ENCODE measurements at places on chromosomes 6 and 20. TPM values are rescaled to one million over a fixed set of nuclear protein-coding genes. Genes with fewer than 3 reads are reported as not detected.

- DNase-seq: no peak
- no peaks in the 10 kb centered on the region for H3K36me3 ChIP-seq
- H3K4me1 ChIP-seq: no peaks in the 10 kb centered on the region
- no peak overlapping the region for H3K4me3 ChIP-seq
- no peaks in the 10 kb centered on the region for H3K27me3 ChIP-seq
Observed at GRCh38 chr6:118890997-118891790, 2.8 kb upstream of the ASF1A start.

DNA sequence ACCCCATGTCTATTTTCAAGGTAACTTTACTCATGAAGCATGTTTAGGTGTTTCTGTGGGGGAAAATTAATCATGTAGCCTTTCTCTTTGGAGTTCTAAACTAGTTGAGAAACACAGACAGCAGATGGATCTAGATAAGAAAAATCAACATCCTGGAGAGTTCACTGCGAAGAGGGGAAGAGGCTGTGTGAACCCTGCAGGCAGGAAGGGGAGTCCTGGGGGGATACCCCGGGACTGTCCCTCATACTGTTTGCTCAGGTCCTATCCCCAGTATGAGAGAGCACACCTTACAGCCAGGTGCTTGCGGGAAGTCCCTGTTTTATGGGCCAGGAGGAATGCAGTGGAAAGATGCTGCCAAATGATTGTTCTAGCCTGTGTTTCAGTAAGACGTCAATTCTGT lies 32.7 kb downstream of the CHMP4B start:
- no peak overlapping the region for H3K27ac ChIP-seq
- H3K4me3 ChIP-seq: no peak overlapping the region
- no peaks in the 10 kb centered on the region for H3K27me3 ChIP-seq

DNA sequence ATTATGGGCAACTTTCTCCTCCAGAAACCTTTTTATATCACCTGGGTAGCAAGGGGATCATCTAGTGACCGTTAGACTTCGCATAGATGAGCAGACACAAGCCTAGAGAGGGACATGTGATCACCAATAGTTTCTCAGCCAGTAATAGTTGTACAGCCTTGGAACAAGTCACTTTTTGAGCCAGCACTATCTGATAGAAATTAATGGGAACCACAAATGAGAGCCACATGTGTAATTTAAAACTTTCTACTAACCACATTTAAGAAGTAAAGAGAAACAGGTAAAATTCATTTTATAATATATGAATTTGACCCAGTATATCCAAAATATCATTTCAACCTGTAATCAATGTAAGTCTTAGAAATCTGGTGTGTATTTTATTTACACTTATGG lies 592 bp upstream of the CTNNBL1 start:
- H3K4me1 ChIP-seq: no peaks in the 10 kb centered on the region
- no peaks in the 10 kb centered on the region for H3K36me3 ChIP-seq
- H3K27me3 ChIP-seq: no peaks in the 10 kb centered on the region
- peak overlapping the region; percentile 91 for H3K4me3 ChIP-seq

DNA sequence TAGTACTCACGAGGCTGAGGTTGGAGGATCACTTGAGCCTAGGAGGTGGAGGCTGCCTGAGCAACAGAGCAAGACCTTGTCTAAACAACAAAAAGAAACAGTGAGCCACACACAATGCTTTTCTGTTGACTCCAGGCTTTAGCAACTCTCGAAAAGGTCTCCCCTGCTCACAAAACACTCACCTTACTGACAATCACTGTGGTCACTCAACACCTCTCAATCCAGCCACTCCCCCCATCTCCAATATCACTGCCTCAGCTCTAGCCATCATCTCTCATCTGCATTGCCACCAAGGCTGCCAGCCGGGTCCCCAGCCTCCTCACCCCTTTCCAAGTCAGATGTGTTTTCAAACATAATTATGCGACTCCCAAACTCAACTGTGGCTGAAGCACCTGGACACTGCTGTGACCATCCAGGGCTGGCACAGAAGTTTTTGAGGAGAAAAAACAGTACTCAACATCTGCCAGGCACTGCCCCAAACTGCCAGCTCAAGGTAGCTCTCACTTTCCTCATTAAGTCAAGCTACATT lies 218.0 kb upstream of the ARID1B start:
- H3K4me1 ChIP-seq: no peaks in the 10 kb centered on the region
- peak; percentile 82 for DNase-seq
- no peak overlapping the region for H3K4me3 ChIP-seq

GRCh38 chr6:158387578-158387977 lies 75.3 kb downstream of the TULP4 start:
- no peaks in the 10 kb centered on the region for H3K27me3 ChIP-seq
- DNase-seq: no peak
- H3K4me3 ChIP-seq: no peak overlapping the region
- H3K4me1 ChIP-seq: no peaks in the 10 kb centered on the region
- H3K36me3 ChIP-seq: no peaks in the 10 kb centered on the region

DNA sequence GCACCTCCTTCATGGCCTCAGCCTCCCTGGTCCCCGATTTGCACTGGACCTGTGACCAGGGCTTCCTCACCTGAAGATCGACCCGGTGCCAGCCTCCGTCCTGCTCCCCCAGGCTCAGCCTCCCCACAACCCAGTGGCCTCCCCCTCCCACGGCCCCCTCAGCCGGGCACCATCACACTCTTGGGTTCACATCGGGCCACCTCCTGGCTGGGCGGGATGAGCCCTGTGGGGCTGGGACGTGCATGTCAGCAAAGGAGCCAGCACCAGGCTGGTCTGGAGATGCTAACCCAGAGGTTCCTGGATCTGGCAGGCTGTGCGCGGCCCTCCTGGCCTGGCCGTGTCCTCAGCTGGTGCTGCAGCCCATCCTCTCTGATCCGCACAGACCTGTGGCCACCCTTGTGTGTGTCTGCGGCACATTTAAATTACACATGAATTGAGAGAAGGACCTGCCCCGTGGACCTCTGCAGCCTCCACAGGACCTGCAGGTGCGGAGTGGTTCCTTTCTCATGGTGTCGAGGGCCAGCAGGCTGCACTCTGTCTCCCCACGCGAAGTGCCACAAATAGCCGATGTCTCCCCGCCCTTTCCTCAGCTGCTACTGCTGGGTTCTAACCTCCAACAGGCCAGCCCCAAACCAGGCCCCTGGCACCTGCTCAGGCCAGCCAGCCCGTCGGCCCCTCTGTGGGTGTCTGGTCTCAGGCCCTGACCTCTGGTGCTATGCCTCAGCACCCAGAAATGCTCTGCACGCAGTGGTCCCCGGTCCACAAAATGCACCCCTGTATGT lies 237.5 kb downstream of the ERMARD start:
- H3K4me1 ChIP-seq: peaks cover 2% of the 10 kb centered on the region
- DNase-seq: no peak
- H3K36me3 ChIP-seq: no peaks in the 10 kb centered on the region
- H3K27ac ChIP-seq: no peak overlapping the region

- no peaks in the 10 kb centered on the region for H3K27me3 ChIP-seq
- DNase-seq: no peak
- peaks cover 7% of the 10 kb centered on the region for H3K4me1 ChIP-seq
- no peak overlapping the region for H3K4me3 ChIP-seq
- no peaks in the 10 kb centered on the region for H3K36me3 ChIP-seq
- H3K27ac ChIP-seq: no peak overlapping the region
Observed at GRCh38 chr6:168643401-168643800, 202.4 kb downstream of the SMOC2 start.

DNA sequence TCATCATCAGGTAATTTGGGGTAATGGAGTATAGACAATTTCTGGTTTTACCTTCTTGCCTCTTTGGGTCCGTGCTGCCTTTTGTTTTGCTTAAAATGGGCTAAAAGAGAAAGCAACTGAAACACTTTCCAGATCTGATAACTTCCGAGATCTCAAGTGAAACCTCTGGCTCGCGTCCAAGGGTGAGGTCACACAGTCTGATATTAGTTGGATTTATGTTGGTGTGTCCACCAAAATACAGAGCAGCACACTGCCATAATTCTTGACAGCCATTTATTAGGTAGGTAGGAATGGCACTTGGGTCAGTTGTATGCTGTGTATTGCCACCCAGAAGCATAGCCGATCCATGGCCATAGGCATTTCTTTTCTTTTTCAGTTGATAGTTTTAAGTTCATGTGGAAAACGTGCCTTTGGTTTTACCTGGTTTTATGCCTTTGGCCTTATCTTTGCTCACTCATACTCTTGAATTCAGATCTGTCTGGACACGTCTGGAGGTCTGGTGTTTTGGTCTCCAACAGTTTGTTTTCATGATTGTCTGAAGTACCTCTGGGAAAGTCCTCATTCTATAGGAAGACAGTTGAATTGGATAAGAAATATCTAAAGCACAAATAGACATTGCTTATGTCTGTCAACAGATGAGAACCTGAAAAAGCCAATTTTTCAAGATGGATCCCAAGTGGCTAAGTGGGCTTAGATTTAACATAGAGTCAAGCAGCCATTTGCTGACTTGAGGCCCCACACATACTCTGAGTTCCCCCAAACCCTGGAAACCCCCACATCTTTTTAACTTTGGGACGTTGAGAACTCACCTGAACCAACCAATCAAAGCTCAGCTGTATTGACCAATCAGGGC lies 320.8 kb downstream of the SOX4 start:
- H3K36me3 ChIP-seq: no peaks in the 10 kb centered on the region
- peaks cover 6% of the 10 kb centered on the region for H3K4me1 ChIP-seq
- H3K27me3 ChIP-seq: no peaks in the 10 kb centered on the region
- H3K27ac ChIP-seq: no peak overlapping the region
- peak; percentile 51 for DNase-seq

DNA sequence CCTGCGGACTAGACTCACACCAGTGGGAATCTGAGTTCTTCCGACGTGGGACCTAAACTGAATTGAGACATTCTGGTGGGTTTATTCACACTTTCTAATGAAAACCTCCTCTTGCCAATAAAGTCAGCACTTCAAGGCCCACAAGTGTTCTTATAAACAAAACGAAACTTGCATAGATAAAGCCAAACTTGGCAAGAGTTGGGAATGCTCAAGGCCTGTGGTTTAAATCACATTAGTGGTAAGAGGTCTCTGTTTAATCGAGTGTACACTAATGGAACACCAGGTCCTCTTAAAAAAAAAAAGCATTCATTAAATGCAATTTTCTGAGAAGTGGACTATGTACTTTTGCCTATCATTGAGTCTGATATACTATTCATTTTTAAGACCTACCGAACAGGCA lies 143.3 kb downstream of the SMOC2 start:
- no peaks in the 10 kb centered on the region for H3K36me3 ChIP-seq
- H3K4me3 ChIP-seq: no peak overlapping the region
- no peak for DNase-seq
- no peak overlapping the region for H3K27ac ChIP-seq
- H3K27me3 ChIP-seq: no peaks in the 10 kb centered on the region
- no peaks in the 10 kb centered on the region for H3K4me1 ChIP-seq

The ADISSP gene
- 26.3 TPM for total RNA-seq
